Sciatic nerve (tissue), 2 donors: ENCODE measurements at places on chromosomes 1 and 21.

DNA sequence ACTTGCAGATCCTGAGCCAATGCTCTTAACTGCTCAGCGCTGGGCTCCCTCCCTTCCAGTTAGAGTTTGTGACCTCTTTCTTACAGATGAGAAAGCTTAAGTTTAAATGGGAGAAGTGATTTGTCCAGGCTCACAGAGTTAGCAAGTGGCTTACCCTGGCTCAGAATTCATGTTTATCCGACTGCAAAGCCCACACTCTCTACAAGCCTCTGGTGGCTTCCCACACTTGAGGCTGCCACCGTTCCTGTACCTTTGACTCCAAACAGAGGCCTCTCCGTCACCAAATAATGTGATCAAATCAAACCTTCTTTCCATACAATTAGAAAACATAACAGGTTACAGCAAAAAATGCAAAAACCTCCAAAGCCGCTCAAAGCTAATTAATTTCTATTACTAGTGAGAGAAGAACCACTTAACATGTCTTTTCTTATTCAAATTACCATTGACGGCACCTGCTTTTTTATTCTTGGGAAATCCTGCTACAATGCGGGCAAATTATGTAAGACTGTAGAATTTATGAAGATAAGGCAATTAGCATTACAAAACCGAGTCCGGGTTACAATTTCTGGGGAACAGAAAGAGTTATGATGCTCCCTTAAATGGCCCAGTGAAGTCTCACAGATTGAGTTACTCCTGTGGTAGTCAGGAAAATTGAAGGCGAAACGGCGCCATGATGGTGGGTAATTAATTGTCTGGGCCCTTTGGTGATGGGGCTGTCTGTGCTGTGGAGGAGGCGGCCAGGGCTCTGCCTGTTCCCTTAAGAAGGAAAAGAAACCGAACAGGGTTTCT lies 324.3 kb upstream of the POU3F1 start:
- DNase-seq = no peak

- DNase-seq = no peak
Observed at GRCh38 chr1:158371188-158371953, 17.7 kb downstream of the CD1E start.

- no peak for DNase-seq
Observed at GRCh38 chr1:59678040-59678439, 136.7 kb upstream of the HOOK1 start.

- DNase-seq = no peak
Observed at GRCh38 chr1:36540056-36540455, 57.3 kb upstream of the CSF3R start.

DNA sequence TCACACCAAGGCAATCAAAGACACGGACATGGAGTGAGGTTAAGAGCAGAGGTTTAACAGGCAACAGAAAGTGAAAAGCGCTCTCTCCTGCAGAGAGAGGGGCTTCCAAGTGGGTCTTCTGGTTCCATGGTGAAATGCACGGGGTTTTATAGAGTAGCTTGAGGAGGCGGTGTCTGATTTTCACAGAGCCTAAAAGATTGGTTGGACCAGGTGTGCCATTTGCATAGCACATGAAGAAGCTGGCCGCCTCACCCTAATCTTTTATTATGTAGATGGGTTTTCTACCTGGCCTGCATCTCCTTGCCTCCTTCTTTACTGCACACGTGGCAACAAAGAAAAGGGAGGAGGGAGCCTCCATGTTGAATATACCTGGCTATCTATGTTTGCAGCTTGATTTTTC lies 197.3 kb downstream of the RYR2 start:
- DNase-seq = no peak

- DNase-seq = no peak
Observed at GRCh38 chr1:57963581-57963980, 539.7 kb upstream of the DAB1 start.

- DNase-seq = no peak
Observed at GRCh38 chr1:12516741-12517140, 101.3 kb downstream of the DHRS3 start.

- DNase-seq = no peak
Observed at GRCh38 chr1:59696421-59697115, 118.2 kb upstream of the HOOK1 start.

- DNase-seq = no peak
Observed at GRCh38 chr1:71080230-71080738, 551 bp downstream of the ZRANB2 start.

DNA sequence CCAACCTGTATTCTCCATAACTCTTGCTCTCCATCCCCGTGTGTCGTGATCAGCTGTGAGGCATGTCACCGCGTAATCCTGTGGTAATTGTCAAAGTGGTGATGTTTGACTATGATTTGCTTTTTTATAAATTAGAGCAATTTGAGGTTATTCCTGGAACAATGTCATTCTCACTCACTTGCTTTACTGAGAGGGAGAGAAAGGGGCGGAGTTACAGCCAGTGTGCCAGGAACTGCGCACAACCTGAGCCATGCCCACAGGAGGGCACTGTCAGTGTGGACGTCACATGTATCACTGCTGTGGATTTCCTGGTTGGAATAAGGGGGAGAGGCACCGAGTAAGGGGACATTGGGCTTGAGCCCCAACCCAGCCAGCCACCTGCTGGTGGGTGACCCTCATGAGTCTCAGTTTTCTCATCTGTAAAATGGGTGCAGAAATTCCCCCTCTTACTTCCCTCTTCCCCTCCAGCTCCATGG lies 6.9 kb downstream of the ADGRB2 start:
- no peak for DNase-seq

DNA sequence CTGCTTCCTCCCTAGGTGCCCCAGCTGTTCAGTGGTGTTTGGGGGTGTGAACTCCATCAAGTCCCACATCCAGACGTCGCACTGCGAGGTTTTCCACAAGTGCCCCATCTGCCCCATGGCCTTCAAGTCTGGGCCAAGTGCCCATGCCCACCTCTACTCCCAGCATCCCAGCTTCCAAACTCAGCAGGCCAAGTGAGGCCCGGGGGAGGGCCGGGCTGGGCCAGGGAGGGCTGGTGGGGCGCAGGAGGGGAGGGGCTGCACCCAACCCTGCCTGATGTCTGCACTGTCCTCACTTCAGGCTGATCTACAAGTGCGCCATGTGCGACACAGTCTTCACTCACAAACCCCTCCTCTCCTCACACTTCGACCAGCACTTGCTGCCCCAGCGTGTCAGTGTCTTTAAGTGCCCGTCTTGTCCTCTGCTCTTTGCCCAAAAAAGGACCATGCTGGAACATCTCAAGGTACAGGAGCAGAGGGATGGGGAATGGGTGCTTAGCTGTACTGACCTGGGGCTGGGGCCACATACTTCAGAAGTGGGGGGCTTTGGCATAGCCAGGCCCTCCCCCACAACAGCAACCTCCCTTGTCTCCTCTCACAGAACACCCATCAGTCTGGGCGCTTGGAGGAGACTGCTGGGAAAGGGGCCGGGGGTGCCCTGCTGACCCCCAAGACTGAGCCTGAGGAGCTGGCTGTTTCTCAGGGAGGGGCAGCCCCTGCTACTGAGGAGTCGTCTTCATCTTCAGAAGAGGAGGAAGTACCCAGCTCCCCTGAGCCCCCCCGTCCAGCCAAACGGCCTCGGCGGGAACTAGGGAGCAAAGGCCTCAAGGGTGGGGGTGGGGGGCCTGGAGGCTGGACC lies 7.2 kb downstream of the ZNF687 start:
- DNase-seq = no peak

- no peak for DNase-seq
Observed at GRCh38 chr1:93079685-93080141, 630 bp downstream of the MTF2 start.

DNA sequence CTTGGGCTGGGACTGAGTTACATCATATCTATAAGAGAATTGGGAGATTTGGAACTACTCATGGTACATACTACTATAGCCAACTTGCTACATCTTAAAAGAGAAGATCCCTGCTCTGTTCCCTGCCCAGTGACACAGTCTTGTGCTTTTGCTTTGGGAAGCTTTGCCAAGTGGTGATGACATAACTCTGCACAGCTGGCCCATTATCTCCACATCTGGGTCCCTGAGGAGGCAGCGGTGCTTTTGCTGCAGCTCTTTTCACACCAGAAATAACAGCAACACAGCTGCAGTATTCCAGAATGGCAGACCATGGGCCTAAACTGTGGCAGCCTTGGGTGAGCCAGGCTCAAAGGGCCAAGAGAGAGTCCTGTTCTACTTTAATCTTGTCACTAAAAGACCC lies 296.0 kb downstream of the HHAT start:
- DNase-seq = peak; percentile 63

GRCh38 chr1:52915211-52915854 lies 6.2 kb downstream of the ECHDC2 start:
- no peak for DNase-seq

GRCh38 chr1:199102239-199102638 lies 463.4 kb downstream of the PTPRC start:
- DNase-seq = no peak

DNA sequence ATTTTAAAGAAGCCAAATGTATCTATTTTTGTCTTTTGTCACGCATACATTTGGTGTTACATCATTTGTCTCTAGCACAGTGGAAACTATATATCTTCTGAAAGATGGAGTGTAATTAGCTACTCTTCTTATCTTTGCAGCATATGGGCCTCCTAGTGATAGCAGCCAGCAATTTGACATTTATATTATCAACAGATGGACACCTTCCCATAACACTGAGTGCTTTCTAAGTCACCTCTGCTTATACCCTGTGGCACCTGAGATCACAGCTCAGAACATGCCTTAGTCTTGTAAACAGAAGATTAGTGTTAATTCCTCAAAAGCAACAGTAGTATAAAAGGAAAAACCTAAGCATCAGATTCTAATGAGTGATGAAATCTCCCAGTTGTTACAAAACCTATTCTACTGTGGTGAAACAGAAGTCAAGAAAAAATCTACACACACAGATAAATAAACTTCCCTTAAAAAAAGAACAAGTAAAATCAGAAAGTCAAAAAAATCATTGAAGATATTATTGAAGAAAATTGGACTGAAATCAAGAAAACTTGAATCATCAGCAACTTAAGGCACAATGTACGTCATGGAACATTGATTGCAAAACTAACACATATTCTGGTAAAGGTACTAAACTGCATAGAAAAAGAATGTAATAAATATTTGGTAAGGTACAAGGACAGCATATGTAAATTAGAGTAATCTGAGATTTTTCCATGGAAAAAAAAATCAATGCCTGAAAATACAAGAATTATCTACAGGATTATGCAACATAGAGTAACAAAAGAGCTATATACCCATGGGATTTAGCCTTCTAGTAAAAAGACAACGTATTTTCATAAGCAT lies 61.7 kb downstream of the KCNT2 start:
- no peak for DNase-seq

GRCh38 chr1:204842892-204843291 lies 27.8 kb upstream of the NFASC start:
- peak; percentile 37 for DNase-seq

GRCh38 chr1:181541947-181542346 lies 58.6 kb downstream of the CACNA1E start:
- no peak for DNase-seq
